ELR (cell line): ENCODE measurements at places on chromosomes 5 and 9.

GRCh38 chr5:119291877-119292276, 63.9 kb upstream of the TNFAIP8 start:
- no peak for DNase-seq

DNA sequence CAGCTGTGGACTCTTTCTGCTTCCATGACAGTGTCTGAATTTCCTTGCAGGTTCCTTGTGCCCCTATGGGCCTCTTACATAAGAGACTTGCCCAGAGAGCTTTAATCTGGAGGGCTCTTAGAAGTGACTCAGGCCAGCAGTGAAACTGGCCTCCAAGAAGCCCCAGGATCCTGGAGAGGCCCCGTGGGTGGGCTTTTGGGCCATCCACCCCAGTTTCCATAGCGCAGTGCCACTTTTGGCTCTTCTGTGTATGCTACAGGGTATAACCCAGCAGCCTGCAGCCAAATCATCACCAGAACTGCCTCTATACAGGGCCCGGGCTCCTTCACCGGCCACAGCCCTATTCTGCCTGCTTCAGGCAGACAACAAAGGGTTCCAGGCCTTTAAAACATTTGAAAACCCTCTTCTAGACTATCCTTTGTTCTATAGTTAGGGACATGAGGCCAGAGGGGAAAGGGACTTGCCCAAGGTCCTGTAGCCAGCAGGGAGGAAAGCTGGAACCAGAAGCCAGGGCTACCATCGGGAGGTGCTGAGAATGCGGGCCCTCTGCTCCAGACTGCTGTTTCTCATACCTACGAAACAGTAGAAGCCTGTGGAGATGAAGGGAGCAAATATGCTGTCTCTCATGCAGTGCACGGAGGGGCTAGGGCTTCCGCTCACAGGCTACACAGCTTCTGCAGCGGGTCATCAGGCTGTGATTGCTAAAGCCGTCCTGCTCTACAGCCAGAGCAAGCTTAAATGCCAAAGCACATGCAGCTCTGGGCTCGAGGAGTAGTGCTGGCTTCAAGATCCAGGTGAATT, 18.0 kb downstream of the SH3PXD2B start:
- no peak for DNase-seq

GRCh38 chr5:107670932-107671741, at the start of gene EFNA5:
EFNA5 (minus strand) TSS chr5:107670937.
- DNase-seq: peak; percentile 65

DNA sequence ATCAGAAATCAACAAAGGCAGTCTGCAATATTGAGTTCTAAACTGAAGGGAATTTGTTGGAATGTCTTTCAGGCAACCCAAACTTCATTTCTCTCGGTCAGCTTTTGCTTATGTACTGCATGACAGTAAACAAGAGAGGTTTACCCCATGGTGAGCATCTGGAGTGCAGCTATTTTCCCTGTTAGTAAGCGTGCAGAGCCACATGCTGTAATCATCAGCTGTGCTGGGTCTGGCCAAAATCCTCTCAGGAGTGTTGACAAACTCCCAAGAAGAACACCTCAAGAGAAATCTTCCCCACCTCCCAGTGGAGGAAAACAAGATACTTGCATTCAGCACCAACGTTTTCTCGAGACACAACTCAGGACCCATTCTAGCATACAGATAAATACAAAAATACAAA, 83.6 kb upstream of the ADAMTSL1 start:
- DNase-seq: no peak

DNA sequence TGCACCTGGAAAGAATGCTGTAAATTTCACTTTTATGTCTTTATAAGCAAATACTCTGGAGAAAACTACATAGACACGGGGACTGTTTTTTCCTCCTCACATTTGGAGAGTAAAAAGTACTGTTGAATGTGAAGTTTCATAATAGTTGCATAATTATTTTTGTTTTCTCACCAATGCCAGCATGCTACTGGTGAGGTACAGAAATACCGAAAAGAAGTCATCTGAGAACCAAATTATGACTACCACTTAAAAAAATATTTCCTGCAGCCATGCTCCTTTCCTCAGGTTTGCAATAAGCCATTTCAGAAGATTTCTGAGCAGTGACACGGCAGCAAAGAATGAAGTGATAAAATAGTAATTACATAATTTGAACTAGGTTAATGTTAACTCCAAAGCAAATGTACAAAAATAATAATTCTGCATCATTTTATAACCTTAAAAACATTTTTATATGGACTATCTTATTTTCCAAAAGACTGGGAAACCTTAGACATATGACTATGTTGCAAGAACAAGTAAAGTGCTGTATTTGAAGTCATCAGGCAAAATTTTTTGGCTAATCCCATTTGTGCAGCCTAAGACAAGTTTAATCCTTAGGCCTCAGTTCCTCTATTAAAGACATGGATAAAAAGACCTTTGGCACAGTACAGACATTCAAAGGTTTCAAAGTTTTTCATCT, 144.7 kb downstream of the PCSK1 start:
- DNase-seq: no peak

- peak; percentile 82 for DNase-seq
Measured at GRCh38 chr5:132437604-132438266, 52.8 kb downstream of the IRF1 start.

- DNase-seq: no peak
Measured at GRCh38 chr5:30092548-30092947, 1100.9 kb upstream of the CDH6 start.

- peak; percentile 82 for DNase-seq
Measured at GRCh38 chr5:73596705-73597328, 29.2 kb upstream of the ARHGEF28 start.

DNA sequence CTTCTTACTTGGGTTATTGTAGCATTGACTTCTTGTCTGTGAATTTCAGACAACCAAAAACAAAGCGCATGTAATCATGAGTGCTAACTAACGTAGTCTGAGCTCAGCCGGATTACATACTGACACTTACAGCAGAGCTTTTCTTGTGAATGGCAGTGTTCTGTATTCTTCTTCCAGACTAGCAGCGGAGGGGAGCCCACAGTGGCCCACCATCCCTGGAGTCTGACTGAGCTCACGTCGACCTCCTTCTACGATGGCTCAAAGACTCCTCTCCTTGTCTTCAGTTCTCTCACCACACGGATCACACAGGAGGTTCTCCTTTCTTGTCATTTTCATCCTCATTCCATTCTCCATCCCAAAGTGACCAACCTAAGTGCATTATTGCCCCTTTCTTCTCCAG, 211.4 kb downstream of the CHSY3 start:
- no peak for DNase-seq

DNA sequence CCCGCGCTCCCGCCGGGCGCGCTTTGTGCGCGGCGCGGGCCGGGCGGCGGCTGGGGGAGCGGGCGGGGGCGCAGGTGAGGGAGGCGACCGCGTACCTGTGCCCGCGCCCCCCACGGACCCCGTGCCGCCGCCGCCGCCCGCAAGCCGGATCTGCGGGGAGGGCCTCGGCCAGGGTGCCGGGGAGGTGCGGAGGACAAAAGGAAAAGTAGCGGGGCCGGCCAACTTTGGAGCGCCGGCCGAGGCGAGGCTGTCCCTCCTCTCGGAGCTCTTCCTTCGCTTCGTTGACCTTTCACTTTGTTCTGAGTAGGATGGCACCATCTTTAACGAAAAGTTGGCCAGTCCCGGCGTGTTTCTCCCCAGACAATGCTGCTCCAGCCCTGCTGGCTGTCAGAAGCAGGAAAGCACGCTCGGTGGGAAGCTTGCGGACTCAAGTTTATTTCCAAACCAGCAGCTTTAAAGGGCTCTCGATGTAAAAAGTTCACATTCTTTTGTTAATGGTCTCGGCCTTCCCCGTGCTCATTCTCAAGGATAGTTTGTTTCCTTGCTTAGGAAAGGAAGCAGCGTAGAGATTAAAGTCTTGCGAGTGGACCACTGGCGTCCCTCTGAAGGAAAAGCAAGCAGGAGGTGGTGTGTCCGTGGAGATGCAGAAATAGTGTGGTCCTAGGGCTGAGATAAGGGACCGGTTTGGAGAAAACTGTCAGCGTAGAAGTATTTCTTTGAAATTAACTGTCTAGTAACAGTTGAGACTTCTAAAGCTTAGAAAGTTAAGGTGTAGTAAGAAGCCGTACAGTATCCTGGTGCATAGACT, 639 bp downstream of the EHMT1 start:
- DNase-seq: peak; percentile 53

GRCh38 chr9:112048924-112049691, 126.0 kb downstream of the SUSD1 start:
- no peak for DNase-seq

- no peak for DNase-seq
Measured at GRCh38 chr5:96977228-96977627, 41.3 kb downstream of the LNPEP start.

DNA sequence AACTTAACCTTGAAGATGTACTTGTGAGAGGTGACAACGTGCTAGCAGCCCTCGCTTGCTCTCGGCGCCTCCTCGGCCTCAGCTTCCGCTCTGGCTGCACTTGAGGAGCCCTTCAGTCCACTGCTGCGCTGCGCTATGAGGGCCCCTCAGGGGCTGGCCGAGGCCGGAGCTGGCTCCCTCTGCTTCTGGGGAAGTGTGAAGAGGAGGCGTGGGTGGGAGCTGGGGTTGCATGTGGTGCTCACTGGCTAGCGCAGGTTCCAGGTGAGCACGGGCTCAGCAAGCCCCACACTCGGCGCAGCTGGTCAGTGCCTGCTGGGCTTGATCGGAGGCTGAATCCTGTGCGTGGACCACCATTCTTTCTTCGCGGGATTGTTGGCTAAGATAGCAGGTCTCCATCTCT, 166.1 kb downstream of the MRPS30 start:
- no peak for DNase-seq

DNA sequence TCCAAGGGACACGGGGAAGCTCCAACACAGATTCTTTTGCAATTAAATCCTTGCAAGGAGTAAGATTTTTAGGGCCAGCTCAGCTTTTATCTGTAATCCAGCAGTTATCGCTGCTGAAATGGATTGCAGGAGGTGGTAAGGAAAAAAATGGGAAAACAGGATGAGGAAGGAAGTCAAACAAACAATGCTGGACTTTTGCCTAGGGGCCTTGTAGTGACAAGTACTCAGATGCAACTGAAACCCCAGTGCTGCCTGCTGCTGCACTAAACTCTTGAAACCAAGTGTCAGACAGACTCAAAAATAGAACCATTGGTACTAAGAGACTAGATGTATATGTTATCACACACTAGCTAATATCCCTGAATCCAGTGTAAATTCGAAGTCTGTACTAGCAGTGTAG, 309.2 kb downstream of the CTNND2 start:
- no peak for DNase-seq

- DNase-seq: no peak
Measured at GRCh38 chr9:30478684-30479083, 1905.8 kb upstream of the ACO1 start.

- DNase-seq: no peak
Measured at GRCh38 chr5:180072256-180072548, 643 bp upstream of the RNF130 start.

GRCh38 chr9:106936680-106937079, 73.7 kb downstream of the ZNF462 start:
- no peak for DNase-seq

DNA sequence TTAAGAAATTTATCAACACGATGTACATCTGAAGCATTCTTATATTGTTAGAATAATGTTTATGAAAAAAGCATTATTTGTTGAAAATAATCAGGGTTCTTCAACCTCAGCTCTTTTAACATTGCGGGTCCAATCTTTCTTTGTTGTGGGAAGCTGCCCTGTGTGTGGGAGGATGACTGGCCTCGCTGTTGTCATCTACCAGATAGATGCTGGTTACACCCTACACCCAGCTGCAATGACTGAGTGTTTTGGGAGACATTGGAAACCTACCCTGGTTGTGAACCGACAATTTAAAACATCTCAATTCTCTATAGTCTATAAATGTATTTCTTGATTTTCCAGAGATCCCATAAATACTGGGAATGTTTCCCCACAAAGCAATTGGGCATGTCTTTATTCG, 794.2 kb upstream of the CDH10 start:
- DNase-seq: no peak

- no peak for DNase-seq
Measured at GRCh38 chr5:54718656-54719055, 201.1 kb downstream of the SNX18 start.

DNA sequence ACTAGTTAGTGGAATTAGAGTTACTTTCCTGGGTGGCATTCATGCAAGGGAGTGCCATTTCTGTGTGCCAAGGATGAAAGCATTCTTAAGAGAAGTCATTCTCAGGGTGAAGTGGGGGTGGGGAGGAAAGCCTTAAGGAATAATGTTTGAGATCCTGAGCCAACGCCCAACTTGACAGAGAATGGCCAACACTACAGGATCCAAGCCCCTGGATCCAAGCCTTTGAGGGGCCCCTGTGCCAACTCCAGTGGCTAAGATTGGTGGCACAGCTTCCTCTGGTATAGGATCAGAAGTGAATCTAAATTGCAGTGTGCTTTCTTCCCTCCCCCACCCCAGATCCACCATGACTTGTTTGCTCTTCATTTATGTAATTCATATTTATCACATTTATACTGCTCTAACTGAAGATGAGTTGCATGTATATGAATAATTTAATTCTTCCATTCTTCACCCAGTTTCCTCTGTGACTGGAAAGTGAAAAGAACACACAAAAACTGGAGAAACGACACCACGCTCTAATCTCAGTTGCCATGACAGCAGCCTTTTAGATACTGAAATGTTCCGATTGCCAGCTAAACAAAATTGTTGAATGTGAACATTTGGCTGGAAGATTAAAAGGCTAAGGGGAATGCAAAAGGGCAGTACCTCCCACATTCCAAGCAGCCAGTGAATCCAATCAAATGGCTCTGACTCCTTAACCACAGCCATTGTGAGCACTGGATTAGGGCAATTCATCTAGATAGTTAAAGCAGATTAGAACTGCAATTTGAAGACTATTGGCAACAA, 4.5 kb downstream of the ZNF608 start:
- peak; percentile 58 for DNase-seq

- no peak for DNase-seq
Measured at GRCh38 chr9:84331119-84331809, 9.3 kb downstream of the SLC28A3 start.

GRCh38 chr5:95922798-95923197, 38.9 kb downstream of the ELL2 start:
- DNase-seq: no peak

- DNase-seq: no peak
Measured at GRCh38 chr5:156694598-156694997, 155.5 kb upstream of the PPP1R2B start.

DNA sequence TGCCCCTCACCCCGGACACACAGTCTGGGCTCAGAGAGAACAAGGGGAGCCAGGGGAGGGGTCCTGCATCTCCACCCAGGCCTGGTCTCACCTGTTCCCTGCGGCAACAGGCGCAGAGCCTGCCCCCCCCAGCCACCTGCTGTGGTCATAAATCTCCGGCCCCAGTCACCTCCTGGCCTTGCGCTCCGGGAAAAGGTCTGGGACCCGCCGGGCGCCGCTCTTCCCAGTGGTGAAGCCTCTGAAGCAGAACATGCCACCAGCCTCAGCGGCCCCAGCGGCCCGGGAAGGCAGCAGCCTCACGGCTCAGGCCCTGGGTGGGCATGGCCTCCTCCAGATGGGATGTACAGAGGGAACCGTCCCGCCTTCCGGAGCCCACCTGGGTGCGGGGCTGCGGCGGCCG, 20.6 kb downstream of the NOTCH1 start:
- no peak for DNase-seq

GRCh38 chr9:111483439-111483857, 735 bp downstream of the ECPAS start:
- DNase-seq: peak; percentile 68
